Thoracic aorta (tissue), 2 donors: ENCODE measurements at places on chromosomes 13 and 19. TPM values are rescaled to one million over a fixed set of nuclear protein-coding genes. Genes with fewer than 3 reads are reported as not detected.

- no peak overlapping the region for H3K4me3 ChIP-seq
- H3K36me3 ChIP-seq = no peaks in the 10 kb centered on the region
Measured at GRCh38 chr13:50030315-50030714, 15.1 kb downstream of the KCNRG start.

- no peaks in the 10 kb centered on the region for H3K36me3 ChIP-seq
- DNase-seq = no peak
Measured at GRCh38 chr19:40223135-40223822, 3.2 kb downstream of the CCNP start.

GRCh38 chr13:43136920-43137575, 113.7 kb downstream of the DNAJC15 start:
- no peak overlapping the region for H3K4me3 ChIP-seq
- no peak overlapping the region for H3K27ac ChIP-seq
- DNase-seq = no peak
- no peaks in the 10 kb centered on the region for H3K4me1 ChIP-seq
- no peaks in the 10 kb centered on the region for H3K36me3 ChIP-seq

SLC15A1 gene
- total RNA-seq = not detected

- no peak overlapping the region for H3K4me3 ChIP-seq
- DNase-seq = no peak
Measured at GRCh38 chr19:20351244-20351643, 184.2 kb downstream of the ZNF486 start.

TJP3 gene
- 2.1 TPM for total RNA-seq

GRCh38 chr13:32107474-32107873, 75.9 kb downstream of the FRY start:
- H3K4me1 ChIP-seq = no peaks in the 10 kb centered on the region
- no peaks in the 10 kb centered on the region for H3K27me3 ChIP-seq
- DNase-seq = no peak
- no peak overlapping the region for H3K4me3 ChIP-seq

GRCh38 chr19:50772476-50772875, 2.2 kb downstream of the GPR32 start:
- no peaks in the 10 kb centered on the region for H3K36me3 ChIP-seq
- no peak overlapping the region for H3K4me3 ChIP-seq
- DNase-seq = no peak
- no peaks in the 10 kb centered on the region for H3K4me1 ChIP-seq

- H3K36me3 ChIP-seq = no peaks in the 10 kb centered on the region
- no peak for DNase-seq
- H3K27ac ChIP-seq = no peak within 1 kb of the TSS
Measured at GRCh38 chr19:39203372-39204341, at the start of gene SYCN. TSS of gene SYCN (minus strand) at chr19:39204263. CDS start at chr19:39204254, 9 bp downstream.

DNA sequence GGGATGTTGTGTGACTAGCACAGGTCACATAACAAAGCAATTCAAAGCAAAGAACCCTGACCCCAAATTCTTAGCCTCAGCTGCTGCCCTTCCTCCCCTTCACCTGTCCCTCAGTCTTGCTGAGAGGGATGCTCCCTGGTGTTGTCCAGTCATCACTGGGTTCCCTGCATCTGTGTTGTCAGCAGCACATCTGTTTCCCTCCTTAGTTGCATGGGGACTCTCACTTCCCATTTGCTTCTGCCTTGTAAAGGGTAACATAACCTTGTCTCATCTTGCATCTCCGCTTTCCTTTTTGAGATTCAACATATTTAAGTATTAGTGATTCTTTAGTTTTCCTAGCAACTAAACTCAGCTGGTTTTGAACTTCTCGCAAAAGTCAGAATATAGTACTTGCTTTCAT, 54.0 kb downstream of the SPATA13 start:
- no peaks in the 10 kb centered on the region for H3K27me3 ChIP-seq
- no peaks in the 10 kb centered on the region for H3K36me3 ChIP-seq
- H3K27ac ChIP-seq = no peak overlapping the region
- no peak for DNase-seq

DNA sequence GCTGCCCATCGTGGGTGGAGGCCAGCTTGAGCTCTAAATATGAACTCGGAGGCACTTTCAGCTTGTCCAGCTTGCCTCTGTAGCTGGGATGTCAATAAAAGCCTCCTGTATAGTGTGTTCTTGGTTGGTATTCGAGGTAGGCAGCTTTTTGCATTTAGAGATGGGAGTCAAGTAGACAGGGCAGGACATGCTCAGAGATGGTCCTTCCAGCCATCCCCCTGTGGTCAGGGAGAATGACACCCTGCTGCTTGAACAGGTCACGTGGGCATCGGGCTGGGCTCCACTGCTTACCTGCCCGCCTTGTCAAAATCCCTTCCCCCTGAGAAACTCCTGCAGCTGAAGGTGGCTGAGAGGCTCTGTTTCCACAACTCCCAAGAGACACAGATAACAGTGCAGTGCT, 302.5 kb downstream of the ZNF536 start:
- H3K36me3 ChIP-seq = no peaks in the 10 kb centered on the region
- no peak overlapping the region for H3K27ac ChIP-seq

DNA sequence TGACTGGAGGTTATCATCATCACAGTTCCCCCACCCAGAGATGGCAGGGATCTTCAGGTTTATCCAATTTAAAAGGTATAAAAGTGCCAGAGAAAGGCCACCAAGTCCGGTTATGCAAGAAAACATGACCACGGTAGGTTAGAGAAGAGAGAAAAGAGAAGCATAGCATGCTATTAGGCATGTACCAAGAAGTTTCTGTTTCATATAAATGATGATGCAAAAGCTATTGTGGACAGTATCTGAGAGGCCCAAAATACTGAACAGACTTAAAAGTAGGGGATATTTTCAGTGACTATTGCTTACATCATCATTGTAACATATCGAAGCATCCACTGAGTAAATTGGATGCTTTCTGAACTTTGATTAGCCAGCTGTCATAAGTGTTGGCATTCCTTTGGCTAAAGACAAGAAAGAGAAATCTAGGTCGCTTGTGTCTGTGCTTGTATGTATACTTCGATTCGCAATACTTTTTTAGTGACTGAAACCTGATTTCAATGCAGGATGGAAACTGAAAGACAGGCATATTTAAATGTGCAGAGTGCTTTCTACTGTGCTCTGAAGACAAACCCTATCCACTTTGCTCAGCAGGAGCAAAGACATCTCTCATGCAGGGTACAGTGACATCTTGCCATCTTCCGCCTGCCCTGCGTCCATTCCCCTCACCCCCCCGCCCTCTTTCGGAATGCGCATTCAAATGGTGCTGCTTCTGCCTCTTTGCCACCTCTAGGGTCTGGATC, 180.3 kb downstream of the SHISA2 start:
- DNase-seq = no peak
- H3K36me3 ChIP-seq = no peaks in the 10 kb centered on the region
- no peaks in the 10 kb centered on the region for H3K27me3 ChIP-seq
- no peak overlapping the region for H3K27ac ChIP-seq
- H3K4me1 ChIP-seq = no peaks in the 10 kb centered on the region
- no peak overlapping the region for H3K4me3 ChIP-seq

ADGRE3 gene
- not detected for total RNA-seq

NFIX gene
- 126 TPM for total RNA-seq

CEACAM8 gene
- total RNA-seq = not detected

DNA sequence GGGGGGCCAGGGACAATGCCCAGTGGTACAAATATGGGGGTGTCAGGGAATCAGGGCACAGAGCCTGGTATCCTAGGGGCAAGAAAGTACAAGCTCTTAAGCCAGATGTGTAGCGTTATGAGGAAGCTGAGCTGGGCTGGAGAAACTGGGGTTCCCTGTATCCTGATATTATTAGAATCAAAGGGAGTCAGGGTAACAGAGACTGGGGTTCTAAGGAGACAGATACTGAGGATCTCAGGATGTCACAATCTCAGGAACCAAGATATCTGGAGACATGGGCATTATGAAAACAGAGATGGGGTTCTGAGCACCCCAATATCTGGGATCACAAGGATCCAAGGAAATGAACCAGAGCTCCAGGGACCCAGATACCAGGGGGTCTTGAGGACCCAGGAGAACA, 784 bp downstream of the BCL3 start:
- DNase-seq = no peak
- no peaks in the 10 kb centered on the region for H3K27me3 ChIP-seq
- peaks cover 72% of the 10 kb centered on the region for H3K4me1 ChIP-seq
- H3K36me3 ChIP-seq = peaks cover 3% of the 10 kb centered on the region
- H3K4me3 ChIP-seq = peak overlapping the region; percentile 91
- H3K27ac ChIP-seq = peak overlapping the region; percentile 92

DNA sequence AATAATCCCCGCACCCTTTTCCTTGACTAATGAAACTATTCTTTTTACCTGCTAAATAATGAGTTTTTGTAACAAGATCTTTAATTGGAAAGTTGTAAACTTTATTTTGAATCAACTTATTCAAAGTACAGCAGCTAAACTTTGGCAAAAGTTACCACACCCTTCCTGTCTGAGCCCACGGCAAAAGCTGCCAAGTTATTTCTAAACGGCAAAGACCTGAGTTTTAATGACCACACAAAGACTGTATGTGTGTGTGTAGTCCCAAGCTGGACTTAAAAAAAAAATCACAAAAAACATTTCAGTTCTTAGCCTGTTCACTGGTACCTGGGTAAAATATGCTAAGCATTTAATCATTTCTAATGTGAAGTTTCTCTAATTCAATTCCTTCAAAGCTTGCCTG, 60.7 kb downstream of the ZAR1L start:
- peak overlapping the region; percentile 82 for H3K27ac ChIP-seq
- no peaks in the 10 kb centered on the region for H3K36me3 ChIP-seq
- H3K4me3 ChIP-seq = peak overlapping the region; percentile 75
- H3K4me1 ChIP-seq = peaks cover 2% of the 10 kb centered on the region
- DNase-seq = no peak

DNA sequence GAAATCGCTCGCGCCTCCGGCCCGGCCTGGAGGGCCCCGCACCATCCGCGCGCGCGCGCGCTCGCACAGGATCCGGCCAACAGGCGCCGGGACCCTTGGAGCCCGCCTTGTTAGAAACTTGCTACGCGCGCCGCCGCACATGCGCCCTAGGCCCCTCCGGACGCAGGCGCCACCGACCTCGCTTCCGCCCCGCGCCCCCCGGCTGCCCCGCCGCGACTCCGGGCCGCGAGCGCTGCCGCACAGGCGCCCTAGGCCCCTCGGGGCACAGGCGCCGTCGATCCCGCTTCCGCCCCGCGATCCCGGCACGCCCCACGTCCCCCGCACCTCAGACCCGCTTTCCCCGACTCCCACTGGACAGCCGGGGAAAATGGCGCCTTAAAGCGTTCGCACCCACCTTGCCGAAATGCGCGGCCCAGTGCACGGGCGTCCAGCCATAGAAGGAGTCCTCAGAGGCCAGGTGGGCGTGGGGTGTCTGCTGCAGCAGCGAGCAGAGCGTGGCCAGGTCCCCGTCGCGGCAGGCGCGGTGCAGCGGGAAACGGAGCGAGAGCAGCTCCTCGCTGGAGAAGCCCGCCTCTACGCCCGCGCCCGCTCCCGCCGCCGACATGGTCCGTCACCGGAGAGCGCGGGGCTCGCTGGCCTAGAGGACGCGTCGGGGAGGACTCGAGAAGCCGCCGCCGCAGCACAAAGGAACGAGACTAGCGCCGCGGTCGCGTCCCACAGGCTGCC, 375 bp downstream of the ANKRD10 start:
- H3K4me1 ChIP-seq = peaks cover 13% of the 10 kb centered on the region
- no peaks in the 10 kb centered on the region for H3K27me3 ChIP-seq
- peak overlapping the region; percentile 95 for H3K4me3 ChIP-seq
- peak overlapping the region; percentile 99 for H3K27ac ChIP-seq

- peaks cover 9% of the 10 kb centered on the region for H3K4me1 ChIP-seq
- peak overlapping the region; percentile 68 for H3K4me3 ChIP-seq
- H3K36me3 ChIP-seq = no peaks in the 10 kb centered on the region
- no peak for DNase-seq
Measured at GRCh38 chr19:33905937-33906577, 109.4 kb downstream of the KCTD15 start.
